ENCODE measurements at places on chromosomes 1 and 21.

- no peak for DNase-seq
Measured at GRCh38 chr1:208239473-208240381, 4.5 kb downstream of the PLXNA2 start.

DNA sequence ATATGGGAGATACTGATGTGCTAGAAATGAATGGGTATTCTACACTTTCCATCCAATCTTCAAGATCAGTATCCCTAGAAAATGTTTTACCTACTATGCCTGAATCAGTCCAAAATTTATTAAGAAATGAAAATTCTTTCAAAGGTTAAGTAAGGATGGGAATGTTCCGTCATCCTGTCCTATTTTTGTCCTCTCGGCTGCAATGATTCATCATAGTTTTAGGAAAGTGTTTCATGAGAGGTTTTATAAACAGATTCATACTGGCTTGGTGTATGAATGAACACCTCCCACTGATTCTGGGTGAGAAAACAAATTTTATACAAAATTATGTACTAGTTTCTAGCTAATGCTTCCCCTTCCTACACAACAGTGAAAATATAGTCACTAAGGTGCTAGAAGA is 504.6 kb upstream of the NR5A2 start:
- DNase-seq = no peak

DNA sequence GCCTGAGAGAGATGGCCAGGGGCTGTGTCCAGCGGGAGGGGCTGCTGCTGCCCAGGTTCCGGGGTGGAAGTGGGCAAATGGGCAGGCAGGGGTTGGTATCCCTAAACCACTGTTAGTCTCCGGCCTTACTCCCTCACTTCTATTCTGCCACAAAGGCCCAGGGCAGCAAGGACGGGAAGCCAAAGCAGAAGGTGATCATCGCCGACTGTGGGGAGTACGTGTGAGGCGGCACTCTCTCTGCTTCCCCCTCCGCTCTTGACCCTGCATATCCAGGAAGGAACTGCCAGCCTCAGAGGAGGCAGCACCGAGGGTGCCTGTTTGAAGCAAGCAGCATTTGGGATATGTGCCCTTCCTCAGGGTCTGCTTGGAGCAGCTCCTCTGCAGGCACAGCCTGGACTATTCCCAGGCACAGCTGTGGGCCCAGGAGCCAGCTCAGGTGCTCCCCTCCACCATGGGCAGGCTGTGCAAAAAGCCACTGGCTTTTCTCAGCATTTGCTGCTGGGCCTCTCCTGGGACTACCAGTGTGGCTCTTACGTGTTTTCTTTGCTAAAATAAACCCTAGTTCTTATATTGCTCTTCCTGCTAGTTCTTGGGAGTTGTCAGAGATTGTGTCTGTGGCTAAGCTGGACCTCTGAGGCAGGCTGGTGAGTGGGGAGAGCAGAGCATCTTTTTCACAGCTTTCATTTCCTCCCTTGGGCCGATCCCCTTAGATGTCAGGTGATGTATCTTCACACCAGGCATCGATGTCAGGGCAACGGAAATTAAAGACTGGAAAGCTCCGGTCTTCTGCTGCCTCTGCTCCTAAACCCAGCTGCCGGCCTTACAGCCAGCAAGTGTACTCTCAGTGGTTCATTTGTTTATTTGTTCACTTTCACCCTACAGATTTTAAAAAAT is 14.7 kb downstream of the PPIE start:
- DNase-seq = no peak

DNA sequence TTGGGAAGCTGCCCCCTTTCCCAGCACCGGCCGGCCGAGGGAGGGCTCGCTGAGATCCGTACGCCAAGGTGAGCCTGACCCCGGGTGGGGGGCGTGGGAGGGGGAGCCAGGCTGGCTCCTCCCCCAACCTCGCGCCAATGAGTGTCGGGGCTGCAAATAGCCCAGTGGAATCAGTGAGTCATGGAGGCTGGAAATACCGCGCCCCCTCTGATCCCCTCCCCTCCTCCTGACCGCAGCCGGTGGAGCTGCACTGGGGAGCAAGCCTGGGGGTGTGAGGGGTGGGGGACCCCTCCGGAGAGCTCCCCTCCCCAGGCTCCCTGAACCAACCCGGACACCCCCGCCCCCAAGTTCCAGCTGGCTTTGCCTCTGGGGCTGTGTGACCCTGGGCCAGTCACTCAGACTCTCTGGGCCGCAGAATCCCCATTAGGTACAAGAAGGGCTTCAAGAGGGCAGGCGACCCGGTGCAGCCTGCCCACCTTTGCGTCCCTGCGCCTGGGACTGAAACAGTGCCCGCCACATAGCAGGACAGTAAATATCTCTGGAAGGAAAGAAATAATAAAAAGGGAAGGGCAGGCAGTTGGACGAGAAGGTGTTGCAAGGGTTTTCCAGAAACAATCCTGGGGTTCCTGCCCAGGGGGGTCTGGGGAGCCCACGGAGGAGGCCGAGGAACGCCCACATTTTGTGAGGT is 4.5 kb downstream of the HSPB7 start:
- no peak for DNase-seq

DNA sequence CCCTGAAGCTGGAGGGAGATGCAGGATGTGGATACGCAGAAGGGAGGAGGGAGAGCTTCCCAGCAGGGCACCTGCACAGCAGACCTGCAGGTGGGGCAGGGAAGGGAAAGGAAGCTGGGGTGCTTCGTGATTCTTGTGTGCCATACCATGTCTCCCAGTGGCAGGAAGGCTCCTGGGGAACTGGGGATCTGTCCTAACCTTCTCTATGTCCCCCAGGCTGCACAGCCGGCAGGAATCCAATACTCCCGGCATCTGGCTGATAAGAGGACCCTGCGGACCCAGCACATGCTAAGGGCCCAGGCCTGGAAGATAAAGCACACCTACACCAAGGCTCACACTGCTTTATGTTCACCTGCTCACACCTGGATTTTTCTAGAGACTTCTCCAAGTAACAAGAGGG is 79.4 kb downstream of the ITPKB start:
- DNase-seq = no peak

- no peak for DNase-seq
Measured at GRCh38 chr1:53578358-53578757, 119.2 kb downstream of the DMRTB1 start.

- no peak for DNase-seq
Measured at GRCh38 chr1:50425376-50426107, 2.3 kb upstream of the DMRTA2 start.
